ENCODE measurements at places on chromosomes 1 and 21.
A peak's percentile ranks its signal among the peaks of the same experiment; 100 is the strongest.

DNA sequence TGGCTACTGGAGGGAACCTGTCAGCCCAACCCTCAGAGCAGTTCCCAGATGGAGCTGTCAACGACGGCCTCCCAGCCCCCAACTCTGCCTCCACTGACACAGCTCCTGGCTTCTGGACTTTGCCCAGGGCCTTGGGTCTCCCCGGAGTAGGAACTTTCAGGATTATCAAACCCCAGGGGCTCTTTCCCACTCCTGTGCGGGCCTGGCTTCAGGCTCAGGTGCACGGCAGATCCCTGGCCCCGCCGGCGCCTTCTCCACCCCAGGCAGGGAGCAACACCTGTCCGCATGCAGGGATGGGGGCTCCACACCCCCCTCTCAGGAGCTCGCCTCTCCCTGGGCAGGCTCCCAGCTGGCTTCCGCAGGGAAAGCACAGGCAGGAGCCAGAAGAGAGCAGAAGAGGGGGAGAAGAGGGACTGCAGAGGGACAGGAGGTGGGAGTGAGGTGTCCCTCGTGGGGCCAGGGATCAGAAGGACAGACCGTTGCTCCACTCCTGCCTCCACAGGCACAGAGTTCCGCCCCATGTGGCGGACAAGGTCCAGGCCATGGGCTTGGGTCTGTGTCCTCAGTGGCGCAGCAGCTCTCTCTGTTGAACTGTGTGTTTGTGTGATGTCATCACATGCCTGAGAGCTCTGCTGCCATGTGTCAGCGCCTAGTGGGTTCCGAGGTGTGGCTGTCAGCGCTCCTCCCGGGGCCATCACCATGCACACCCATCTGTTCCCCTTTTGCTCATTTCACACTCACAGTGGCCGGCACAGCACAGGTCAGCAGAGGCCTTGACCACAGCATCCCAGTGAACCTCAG lies 107.7 kb downstream of the PDE9A start:
- DNase-seq = no peak

GRCh38 chr1:94713472-94714141 lies 106.5 kb upstream of the SLC44A3 start:
- peak; percentile 97 for DNase-seq

- DNase-seq = peak; percentile 91
Measured at GRCh38 chr1:27598902-27599528, 4.9 kb downstream of the AHDC1 start.

DNA sequence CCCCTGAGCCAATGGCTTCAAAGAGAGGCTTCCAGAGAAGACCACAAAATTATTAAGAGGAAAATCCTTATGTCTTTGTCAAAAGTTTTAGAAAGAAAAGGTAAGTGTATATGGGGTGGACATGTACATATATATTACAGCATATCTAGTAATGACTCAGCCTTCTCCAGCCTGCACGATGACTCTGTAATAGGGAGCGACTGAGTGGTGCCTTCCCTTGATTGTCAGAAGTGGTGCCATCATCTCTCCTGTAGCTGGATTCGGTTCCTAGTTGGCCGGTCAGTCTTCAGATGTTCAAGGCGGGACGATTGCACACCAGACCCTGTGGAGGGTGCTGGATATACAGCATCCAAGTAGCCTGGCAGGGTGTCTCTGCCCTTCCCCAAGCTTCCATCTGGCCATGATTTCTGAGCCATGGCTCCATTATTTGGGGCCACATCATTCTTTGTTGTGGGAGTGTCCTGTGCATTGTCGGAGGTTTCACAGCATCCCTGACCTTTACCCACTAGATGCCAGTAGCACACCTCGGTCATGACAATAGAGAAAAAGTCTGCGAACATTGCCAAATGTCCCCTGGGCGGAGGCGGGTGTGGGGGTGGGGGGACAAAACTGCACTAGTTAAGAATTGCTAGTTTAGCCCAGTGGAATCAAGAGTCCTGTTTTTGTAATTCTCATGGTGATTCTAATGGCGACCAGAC lies 206.2 kb upstream of the KAZN start:
- DNase-seq = no peak
